ENCODE measurements at places on chromosomes 16 and 17. TPM values are rescaled to one million over a fixed set of nuclear protein-coding genes. Genes with fewer than 3 reads are reported as not detected.

DNA sequence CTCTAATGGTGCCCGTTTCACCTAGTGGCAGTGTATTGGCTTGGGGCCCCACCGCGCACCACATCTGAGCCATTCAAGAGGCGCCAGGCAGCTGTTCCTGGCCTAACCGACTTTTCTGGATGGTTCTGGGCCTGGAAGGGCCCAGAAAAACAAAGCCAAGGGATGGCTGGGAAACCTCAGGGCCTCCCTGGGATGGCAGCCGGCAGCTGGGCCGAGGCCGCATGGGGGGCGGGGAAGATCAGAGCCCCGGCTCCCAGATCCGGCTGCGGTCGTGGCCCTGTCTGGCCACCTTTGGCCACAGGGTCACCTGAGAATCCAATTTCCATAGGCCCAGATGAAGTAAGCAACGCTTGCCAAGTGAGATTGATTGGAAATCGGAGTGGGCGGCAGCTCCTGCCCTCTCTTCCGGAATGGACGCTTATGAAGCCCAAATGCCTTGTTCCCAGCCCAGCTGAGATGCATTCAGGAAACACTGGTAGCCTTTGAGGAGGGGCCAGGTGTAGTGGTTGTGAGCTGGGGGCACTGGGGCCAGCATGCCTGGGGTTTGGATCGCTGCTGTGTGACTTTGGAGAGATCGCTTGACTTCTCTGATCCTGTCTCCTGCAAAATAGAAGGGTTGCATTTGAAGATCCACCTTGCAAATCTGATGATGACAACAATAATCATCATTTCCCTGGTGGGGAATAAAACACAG lies 163.8 kb upstream of the GSE1 start:
- DNase-seq, result peak; percentile 14

KCNG4 gene
- not detected for total RNA-seq

DNA sequence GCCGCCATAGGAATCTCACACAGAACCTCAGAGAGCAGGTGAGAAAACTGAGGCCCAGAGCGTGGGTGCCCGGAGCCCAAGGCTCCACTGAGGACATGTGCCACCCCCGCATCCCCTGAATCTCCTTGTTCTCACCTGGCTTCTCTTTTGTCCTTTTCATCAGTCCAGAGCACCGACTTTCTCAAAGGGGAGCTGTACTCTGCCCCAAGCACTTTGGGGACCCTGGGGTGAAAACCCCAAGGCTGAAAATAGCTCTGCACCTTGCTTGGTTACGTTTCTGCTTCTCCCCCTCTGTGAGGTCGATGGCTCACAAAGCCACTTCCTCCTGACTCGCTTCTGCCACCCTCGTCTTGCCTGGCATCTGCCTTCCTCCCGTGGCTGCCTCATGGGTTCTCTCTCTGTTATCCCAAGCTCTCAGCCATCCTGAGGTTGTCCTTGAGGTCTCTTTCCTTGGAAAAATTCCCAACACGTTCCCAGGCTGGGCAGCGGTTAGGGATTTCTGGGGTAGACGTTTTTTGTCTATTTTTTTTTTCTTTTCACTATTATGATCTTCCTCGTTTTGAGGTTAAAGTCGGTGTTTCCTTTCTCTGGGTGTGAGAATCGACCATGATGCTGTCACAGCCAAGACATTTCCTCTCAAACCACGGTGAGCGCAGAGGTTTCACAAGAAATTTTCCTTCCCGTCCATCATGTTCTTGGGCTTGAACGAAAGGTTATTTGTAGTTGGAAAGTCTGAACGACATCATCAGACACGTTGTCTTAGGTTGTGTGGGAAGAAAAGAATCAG lies 37.2 kb downstream of the IRF8 start:
- DNase-seq, result no peak

DNA sequence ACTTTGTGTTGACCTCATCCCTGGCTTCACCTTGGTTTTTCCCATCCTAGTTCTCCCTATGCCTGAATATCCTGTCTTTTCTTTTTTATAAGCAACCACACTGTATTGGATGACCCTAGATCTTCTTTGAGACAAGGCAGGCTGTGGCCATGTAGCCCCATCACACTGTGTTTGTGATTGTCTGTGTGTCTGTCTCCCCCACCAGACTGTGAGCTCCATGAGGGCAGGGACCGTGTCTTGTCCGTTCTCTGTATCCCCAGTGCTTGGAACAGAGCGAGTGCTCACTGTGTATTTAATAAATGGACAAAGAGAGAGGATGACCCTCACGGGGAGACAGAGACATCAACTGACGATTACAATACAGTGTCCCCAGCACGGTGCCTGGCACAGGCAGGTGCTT lies 7.1 kb downstream of the SLC25A39 start:
- DNase-seq, result no peak

DNA sequence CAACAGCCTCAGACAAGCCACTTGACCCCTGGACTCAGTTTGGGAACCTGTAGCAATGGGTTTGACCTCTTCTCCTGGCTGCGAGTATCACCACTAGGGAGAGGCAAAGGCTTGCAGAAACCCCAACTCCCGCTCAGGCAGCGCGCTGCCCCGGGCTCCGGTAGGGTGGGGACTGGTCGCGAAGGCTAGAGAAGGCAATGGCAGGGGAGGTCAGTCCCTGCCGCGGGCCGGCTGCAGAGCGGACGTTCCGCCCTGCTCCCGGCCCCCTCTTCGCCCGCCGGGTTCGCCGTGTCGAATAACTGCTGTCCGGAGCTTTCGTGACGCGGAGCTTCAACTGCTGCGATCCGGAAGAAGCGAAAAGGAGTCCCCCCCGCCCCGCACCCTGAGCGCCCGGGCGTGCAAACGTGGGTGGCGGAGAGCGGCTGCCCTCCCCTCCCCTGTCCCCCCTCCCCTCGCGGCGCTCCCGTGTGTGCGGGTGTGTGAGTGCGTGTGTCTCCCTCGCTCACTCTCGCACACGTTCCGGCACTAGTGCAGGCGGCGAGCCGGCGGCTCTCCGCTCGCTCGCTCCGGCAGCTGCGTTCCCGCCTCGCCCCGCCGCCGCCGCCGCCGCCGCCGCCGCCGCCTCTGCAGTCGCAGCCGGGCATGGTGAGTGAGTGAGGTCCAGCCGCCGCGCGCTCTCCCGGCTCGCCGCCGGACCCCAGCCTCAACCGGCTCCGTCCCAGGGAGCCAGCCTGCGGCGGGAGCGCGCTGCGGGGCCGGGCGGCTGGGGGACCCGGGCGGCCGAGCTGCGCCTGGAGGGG lies 772 bp upstream of the SHISA6 start:
- no peak for DNase-seq

DPEP3 gene
- total RNA-seq, result not detected

GRCh38 chr16:24858219-24859041 lies 12.7 kb downstream of the SLC5A11 start:
- DNase-seq, result peak; percentile 49

- no peak for DNase-seq
Observed at GRCh38 chr16:175011-175949, 1.2 kb upstream of the HBA1 start.

ABAT gene
- 0.29 TPM for total RNA-seq

ARHGAP44 gene
- 0.13 TPM for total RNA-seq

GRCh38 chr16:68279726-68280558 lies 15.6 kb downstream of the SLC7A6 start:
- no peak for DNase-seq

OR1G1 gene
- total RNA-seq, result not detected

DNA sequence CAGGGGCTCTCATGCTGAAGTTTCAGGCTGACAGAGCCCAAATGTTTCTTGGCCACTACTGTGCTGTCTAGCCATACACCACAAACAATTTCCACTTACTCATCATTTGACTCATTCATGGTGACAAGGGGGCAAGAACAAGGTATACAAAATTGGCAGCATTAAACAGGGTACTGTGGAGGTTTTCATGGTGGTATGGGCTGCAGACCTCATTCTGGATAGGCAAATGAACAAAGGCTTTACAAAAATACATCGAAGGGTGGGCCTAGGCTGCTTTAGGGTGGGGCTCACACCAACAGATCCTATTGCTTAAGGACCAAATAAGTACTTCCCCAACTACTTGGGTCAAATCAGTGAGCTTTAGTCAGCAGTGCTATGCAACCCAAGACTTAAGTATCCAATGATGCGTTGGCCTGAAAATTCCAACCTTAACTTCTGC lies 53.0 kb downstream of the N4BP1 start:
- peak; percentile 75 for DNase-seq

MAPK7 gene
- 19.6 TPM for total RNA-seq

DNA sequence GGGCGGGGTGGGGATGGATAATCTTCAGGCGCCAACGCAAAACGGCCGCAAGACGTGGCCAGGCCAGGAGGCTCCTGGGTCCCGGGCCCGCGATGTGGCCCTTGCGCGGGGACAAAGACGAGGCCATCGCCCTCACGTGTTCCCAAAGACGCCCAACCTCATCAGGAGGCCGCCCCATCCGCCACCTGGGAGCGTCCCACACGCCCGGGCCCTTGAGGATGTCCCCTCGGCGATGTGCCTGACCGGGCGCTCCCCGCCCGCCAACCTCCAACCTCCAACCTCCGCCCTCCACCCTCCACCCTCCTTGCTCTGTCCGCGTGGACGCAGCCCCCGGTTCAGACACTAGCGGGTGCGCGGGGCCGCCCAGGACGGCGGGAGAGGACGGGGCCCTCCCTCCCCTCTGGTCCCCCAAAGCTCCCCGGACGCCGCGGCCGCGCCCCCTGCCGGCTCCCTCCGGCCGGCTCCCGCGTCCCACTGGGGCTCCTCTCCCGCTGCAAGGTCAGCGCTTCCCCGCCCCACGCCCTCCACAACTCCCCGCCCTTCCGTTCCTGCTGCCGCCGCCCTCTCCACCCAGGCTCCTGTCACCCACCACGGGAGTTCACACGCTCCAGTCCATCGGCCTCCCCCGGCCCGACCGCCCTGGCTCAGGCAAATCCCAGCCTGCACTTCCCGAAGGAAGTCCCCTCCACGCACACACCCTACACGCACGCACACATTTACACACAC lies 250.8 kb upstream of the RPL38 start:
- no peak for DNase-seq

- DNase-seq, result no peak
Observed at GRCh38 chr17:13671341-13671740, 69.6 kb upstream of the HS3ST3A1 start.

MCRIP1 gene
- total RNA-seq, result 106 TPM

- no peak for DNase-seq
Observed at GRCh38 chr17:36899250-36900159, 37.8 kb upstream of the LHX1 start.

NLRC3 gene
- not detected for total RNA-seq

OTOP2 gene
- not detected for total RNA-seq

DNA sequence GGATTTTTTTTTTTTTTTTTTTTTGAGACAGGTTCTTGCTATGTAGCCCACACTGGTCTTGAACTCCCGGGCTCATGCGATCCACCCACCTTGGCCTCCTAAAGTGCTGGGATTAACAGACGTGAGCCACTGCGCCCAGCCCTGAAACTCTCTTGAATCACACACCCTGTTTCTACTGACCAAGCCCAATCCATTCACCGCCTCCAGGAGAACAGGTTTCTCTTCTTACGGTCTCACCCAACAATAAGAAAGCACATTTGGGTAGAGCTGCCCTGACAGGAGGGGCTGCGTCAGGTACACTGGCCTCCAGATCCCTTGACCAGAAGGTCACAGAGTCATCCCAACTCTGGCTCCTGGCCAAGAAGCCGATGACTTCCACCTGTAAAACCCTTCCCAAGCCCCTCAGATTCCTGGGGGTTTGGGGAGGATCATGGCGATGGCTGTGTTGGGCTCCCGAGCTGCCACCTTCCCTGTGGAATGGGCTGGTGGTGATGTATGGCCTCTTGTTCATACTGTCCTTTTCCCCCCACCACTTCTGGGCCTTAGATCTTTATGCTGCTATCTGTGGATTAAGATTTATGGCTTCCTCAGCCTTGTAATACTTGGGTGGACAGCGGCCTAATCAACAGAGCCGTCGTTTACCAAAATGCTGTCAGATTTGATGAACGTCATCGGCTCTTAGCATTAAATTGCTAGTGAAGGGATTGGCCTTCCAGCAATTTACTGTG lies 89.1 kb downstream of the KATNIP start:
- DNase-seq, result no peak

DNA sequence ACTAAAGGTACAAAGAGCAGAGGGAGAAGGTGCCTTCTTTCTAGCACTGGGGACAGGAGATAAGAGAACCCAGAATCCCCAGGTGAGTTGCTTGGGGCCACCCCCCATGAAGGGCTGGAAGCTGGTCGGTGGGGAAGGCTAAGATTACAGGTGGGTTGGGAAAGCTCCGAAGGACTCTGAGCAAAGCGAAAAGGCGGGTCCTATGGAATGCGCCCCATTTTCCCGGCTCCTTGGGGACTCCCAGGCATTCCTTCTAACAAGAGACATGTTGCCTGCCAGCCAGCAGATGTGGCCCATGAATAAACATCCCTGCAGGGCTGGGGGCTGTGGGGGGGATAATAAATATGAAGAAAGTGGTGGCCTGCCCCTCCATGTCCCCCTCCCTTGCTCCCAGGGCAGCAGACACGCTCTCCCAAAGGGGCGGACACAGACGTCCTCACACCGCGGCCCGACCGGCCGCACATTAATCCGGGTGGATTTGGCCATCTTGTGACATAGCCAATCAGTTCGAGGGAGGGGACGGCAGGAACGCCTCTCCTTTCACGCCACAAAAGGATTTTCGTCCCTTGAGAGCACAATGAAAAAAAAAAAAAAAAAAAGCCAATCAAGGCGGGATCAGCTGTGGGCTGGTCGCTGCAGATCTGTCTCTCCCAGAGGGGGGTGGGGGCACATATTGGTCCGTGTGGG lies 98.5 kb downstream of the SOX9 start:
- DNase-seq, result no peak

- DNase-seq, result no peak
Observed at GRCh38 chr17:32865141-32865540, 11.8 kb downstream of the MYO1D start.

P2RX5 gene
- 21.5 TPM for total RNA-seq

KRT15 gene
- total RNA-seq, result 0.19 TPM

DNA sequence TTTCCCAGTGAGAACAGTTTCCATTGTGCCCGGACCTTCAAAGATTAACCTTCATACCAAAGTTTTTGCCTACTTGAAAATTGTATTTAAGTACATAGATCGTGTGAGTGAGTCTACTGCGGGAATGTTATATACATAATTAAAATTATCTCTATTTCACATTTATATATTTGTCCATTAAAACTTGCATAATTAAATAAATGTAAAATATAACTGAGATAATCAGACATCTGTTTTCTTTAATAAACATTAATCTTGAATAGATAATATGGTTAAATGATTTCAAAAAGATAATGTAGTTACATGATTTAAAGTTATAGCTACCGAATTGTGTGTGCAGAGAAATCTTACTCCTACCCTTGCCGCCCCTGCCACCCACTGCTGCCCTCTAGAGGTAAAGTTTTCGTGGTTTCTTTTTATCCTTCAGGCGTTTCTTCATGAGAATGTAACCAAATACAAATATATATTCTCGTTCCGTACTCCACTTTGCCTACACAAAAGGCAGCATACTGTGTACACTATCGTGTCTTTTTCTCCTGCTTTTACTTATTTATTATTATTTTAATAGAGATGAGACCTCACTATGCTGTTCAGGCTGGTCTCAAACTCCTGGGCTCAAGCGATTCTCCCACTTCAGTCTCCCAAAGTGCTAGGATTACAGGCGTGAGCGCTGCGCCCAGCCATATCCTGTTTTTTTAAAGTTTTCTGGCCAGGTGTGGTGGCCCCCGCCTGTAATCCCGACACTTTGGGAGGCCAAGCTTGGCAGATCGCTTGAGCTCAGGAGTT lies 35.6 kb downstream of the RPA1 start:
- DNase-seq, result peak; percentile 35

ANKFY1 gene
- total RNA-seq, result 21.3 TPM

GRCh38 chr17:72122010-72122764 lies 1.4 kb downstream of the SOX9 start:
- peak; percentile 32 for DNase-seq
